ENCODE measurements at places on chromosomes 12 and 14.

DNA sequence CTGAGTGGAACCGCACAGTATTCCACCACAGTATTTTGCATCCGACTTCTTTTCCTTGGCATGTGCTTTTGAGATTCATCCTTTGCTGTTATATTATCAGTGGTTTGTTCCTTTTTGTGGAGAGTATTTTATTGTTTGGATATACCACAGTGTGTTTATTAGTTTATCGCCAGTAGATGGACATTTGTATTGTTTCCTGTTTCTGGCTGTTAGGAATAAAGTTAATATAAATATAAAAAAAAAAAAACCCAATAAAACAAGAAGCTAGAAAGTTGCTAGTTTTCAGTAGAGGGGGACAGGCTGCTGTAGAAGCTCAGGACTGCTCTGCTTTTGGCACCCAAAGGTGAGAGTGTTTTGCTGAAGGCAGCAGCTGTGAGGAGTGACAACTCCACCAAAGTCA lies 62.0 kb upstream of the EEA1 start:
- H3K27me3 ChIP-seq = no peaks in the 10 kb centered on the region
- peaks cover 7% of the 10 kb centered on the region for H3K4me1 ChIP-seq
- H3K36me3 ChIP-seq = no peaks in the 10 kb centered on the region

DNA sequence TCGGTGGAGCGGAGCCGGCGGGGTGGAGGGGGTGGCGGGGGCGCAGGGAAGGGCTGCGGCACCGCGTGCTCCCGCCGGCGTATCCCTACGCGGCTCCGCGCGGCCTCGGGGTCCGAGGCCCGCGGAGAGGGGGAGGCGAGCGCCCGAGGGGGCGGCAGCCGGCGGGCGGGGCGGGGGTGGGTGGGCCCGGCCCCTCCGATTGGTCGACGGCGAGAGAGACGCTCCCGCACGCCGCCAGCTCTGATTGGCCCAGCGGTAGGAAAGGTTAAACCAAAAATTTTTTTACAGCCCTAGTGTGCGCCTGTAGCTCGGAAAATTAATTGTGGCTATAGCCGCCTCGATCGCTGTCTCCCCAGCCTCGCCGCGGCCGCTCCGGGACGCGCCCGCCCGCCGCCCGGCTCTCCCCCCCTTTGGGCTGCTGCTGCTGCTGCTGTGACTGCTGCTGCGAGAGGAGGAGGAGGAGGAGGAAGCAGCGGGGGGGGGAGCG lies at the start of gene FOXG1:
Gene FOXG1, plus strand, starts transcription at position 319 of the 487 bp plus-strand sequence. CDS start 493 bp downstream, outside the sequence.
- DNase-seq = no peak
- peak within 1 kb of the TSS; percentile 45 for H3K4me3 ChIP-seq
- H3K27me3 ChIP-seq = peaks cover 95% of the 10 kb centered on the region
- H3K36me3 ChIP-seq = no peaks in the 10 kb centered on the region
- no peak within 1 kb of the TSS for H3K27ac ChIP-seq

DNA sequence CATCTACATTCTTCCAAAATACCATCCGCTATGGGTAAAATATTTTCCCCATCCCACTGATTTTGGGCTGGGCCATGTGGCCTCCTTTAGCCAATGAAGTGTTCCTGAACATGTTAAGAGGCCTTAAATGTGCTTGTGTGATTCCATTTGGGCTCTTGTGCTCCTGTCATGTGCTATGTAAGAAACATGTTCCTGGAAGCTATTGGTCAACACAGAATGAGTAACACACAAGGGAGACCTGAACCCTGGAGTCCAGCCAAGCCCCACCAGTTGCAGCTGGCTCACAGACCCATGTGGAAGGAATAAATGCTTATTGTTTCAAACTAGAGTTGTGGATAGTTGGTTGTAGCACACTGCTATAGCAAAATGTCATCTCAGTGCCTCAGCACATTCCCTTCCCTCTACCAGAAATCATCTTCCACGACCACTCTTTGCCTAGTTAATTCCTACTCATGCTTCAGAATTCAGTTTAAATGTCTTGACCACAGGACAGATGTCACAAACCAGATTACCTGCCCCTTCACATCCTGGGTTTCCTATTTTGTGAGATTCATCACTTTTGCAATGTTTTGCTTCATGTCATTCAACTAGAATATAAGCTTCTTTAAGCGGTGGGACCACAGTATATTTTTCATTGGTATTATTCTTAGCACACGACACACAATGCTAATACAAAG lies 217.3 kb upstream of the EEA1 start:
- DNase-seq = no peak
- no peaks in the 10 kb centered on the region for H3K4me1 ChIP-seq
- no peaks in the 10 kb centered on the region for H3K27me3 ChIP-seq
- no peak overlapping the region for H3K27ac ChIP-seq
- no peaks in the 10 kb centered on the region for H3K36me3 ChIP-seq
- H3K4me3 ChIP-seq = no peak overlapping the region

DNA sequence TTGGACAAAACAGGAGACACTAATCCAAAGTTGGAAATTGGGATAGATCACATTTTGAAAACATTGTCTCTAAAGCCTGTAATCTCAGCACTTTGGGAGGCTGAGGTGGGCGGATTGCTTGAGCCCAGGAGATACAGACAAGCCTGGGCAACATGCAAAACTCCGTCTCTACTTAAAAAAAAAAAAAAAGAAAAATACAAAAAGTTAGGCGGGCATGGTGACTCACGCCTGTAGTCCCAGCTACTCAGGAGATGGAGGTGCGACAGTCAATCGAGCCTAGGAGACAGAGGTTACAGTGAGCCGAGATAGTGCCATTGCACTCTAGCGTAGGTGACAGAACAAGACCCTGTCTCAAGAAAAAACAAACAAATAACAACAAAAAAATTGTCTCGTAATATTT lies 152.1 kb downstream of the MGAT4C start:
- H3K4me3 ChIP-seq = no peak overlapping the region
- no peaks in the 10 kb centered on the region for H3K36me3 ChIP-seq
- no peak for DNase-seq

GRCh38 chr12:113889891-113890581 lies 76.1 kb downstream of the RBM19 start:
- H3K27me3 ChIP-seq = no peaks in the 10 kb centered on the region
- no peak overlapping the region for H3K27ac ChIP-seq
- no peak for DNase-seq

GRCh38 chr14:20416223-20416622 lies 2.9 kb upstream of the TEP1 start:
- H3K27ac ChIP-seq = no peak overlapping the region
- H3K4me1 ChIP-seq = peaks cover 15% of the 10 kb centered on the region
- no peak for DNase-seq
- H3K4me3 ChIP-seq = no peak overlapping the region
- H3K27me3 ChIP-seq = no peaks in the 10 kb centered on the region

GRCh38 chr14:41490323-41490722 lies 116.4 kb upstream of the LRFN5 start:
- DNase-seq = no peak
- H3K4me3 ChIP-seq = no peak overlapping the region
- H3K36me3 ChIP-seq = no peaks in the 10 kb centered on the region
- no peak overlapping the region for H3K27ac ChIP-seq
- H3K27me3 ChIP-seq = no peaks in the 10 kb centered on the region
- no peaks in the 10 kb centered on the region for H3K4me1 ChIP-seq

GRCh38 chr14:103633391-103633790 lies 4.4 kb downstream of the KLC1 start:
- DNase-seq = no peak
- H3K4me3 ChIP-seq = no peak overlapping the region
- H3K36me3 ChIP-seq = no peaks in the 10 kb centered on the region
- peaks cover 82% of the 10 kb centered on the region for H3K4me1 ChIP-seq
- no peaks in the 10 kb centered on the region for H3K27me3 ChIP-seq

DNA sequence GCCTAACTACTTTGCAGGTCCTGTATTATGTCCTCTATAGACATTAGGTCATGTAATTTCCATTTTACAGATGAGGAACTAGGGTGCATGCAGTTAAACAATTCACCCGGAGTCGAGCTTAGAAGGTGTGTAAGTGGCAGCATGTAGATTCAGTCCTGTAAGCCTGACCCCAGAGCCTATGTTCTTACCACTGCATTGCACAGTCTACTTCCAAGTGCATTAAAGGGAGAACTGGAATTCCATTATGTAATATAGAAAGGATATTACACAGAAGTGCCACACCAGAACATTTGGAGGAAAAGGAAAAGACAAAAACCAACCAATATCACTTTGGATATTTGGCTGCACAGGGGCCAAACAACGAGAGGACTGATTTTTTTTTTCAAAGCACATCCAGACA lies 1.2 kb downstream of the GLT8D2 start:
- peaks cover 40% of the 10 kb centered on the region for H3K4me1 ChIP-seq
- peak overlapping the region; percentile 77 for H3K27ac ChIP-seq
- peak overlapping the region; percentile 58 for H3K4me3 ChIP-seq
- no peaks in the 10 kb centered on the region for H3K27me3 ChIP-seq
- no peaks in the 10 kb centered on the region for H3K36me3 ChIP-seq

- H3K27me3 ChIP-seq = no peaks in the 10 kb centered on the region
- H3K36me3 ChIP-seq = no peaks in the 10 kb centered on the region
- no peak overlapping the region for H3K27ac ChIP-seq
- no peaks in the 10 kb centered on the region for H3K4me1 ChIP-seq
Observed at GRCh38 chr14:60537663-60538062, 28.7 kb downstream of the SIX6 start.

DNA sequence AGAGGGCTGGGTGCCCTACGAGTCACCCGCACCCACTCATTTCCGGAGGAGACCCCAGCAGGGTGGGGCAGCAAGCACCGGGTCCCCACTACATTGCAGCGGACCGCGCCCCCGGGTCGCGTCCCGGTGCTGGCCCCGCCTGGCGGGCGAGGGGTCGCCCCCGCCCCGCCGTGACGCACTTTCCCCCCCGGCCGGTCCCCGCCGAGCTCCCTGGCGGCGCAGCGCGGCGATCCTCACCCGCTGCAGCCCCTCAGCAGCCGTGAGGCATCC lies 106.1 kb downstream of the PRICKLE1 start:
- no peaks in the 10 kb centered on the region for H3K36me3 ChIP-seq
- peak overlapping the region; percentile 65 for H3K4me3 ChIP-seq
- no peak for DNase-seq
- H3K4me1 ChIP-seq = no peaks in the 10 kb centered on the region

DNA sequence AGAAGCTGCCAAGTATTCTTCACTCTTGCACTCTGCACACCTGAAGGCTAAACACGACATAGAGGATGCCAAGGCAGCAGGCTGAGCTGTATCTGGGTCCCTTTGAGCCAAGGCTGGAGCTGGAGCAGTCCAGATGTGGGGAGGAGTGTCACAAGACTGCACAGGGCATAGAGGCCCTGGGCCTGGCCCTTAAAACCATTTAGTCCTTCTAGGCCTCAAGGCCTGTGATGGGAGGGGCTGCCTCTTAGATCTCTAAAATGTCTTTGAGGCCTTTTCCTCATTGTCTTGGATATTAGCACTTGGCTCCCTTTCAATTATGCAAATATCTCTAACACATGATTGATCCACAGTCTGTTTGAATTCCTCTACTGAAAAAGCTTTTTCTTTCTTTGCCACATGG lies 28.0 kb upstream of the C14orf132 start:
- H3K36me3 ChIP-seq = no peaks in the 10 kb centered on the region
- DNase-seq = no peak
- H3K4me1 ChIP-seq = no peaks in the 10 kb centered on the region
- no peak overlapping the region for H3K4me3 ChIP-seq
- no peak overlapping the region for H3K27ac ChIP-seq

DNA sequence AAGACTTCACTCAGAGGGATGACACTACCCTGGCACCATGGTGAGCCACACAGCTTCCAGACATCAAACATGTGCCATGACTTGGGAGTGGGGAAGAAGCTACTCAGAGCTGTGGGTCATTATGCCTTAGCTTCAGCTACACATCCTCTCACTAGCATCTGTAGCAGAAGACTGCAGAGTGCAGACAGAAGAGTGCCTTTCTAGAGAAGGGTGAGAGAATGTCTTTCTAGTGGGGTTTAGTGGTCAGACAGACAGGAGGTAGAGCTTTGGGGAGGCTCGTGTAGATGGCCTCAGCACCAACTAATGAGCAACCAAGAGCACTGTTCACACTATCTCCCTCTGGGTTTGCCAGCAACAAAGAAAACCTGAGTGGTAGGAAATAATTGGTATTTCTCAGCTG lies 4.9 kb upstream of the B4GALNT3 start:
- H3K36me3 ChIP-seq = no peaks in the 10 kb centered on the region
- H3K27ac ChIP-seq = no peak overlapping the region
- no peak overlapping the region for H3K4me3 ChIP-seq
- H3K4me1 ChIP-seq = no peaks in the 10 kb centered on the region

GRCh38 chr12:98067795-98068194 lies 447.6 kb upstream of the TMPO start:
- H3K4me1 ChIP-seq = no peaks in the 10 kb centered on the region
- H3K27ac ChIP-seq = no peak overlapping the region
- H3K27me3 ChIP-seq = no peaks in the 10 kb centered on the region
- no peak overlapping the region for H3K4me3 ChIP-seq
- no peaks in the 10 kb centered on the region for H3K36me3 ChIP-seq

GRCh38 chr14:52827426-52827825 lies 36.0 kb upstream of the GNPNAT1 start:
- H3K4me1 ChIP-seq = peaks cover 13% of the 10 kb centered on the region
- DNase-seq = no peak
- H3K27me3 ChIP-seq = no peaks in the 10 kb centered on the region
- no peaks in the 10 kb centered on the region for H3K36me3 ChIP-seq
- no peak overlapping the region for H3K4me3 ChIP-seq

GRCh38 chr14:55129086-55129427 lies at the start of gene LGALS3:
LGALS3 (plus strand) TSS chr14:55129252; CDS start chr14:55137374, 8,122 bp downstream.
- peaks cover 12% of the 10 kb centered on the region for H3K4me1 ChIP-seq
- no peaks in the 10 kb centered on the region for H3K27me3 ChIP-seq
- no peaks in the 10 kb centered on the region for H3K36me3 ChIP-seq
- peak; percentile 90 for DNase-seq
- H3K4me3 ChIP-seq = peak within 1 kb of the TSS; percentile 90
